ENCODE measurements at places on chromosomes 16 and 17. TPM values are rescaled to one million over a fixed set of nuclear protein-coding genes. Genes with fewer than 3 reads are reported as not detected.

GRCh38 chr17:16255481-16255921 lies 38.5 kb downstream of the PIGL start:
- no peak for DNase-seq

DNA sequence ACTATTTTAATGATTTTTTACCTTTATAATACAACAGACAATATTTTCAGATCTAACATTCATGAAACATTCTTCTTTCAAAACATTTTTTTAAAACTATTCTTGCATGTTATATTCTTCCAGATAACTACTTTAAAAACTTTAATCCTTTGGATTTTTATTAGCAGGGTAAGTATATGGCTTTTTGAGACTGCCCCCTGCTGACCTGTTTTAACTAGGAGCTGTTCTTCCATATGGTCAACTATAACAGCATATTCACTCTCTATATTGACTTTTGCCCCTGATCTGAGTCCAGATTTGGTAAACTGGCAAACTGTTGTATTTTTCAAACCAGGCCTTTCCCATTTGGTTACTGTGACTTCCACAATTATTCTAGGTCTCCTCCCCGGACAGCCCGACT lies 16.5 kb downstream of the ZNF18 start:
- no peak for DNase-seq

GRCh38 chr16:65120461-65120830 lies 1.4 kb downstream of the CDH11 start:
- DNase-seq: no peak

- no peak for DNase-seq
Observed at GRCh38 chr17:77698903-77699623, 259.4 kb upstream of the TNRC6C start.

GRCh38 chr17:39659279-39660010 lies 5.7 kb upstream of the TCAP start:
- peak; percentile 40 for DNase-seq

NDRG4 gene
- total RNA-seq: 87.1 TPM

- no peak for DNase-seq
Observed at GRCh38 chr17:79408251-79408650, 202.6 kb downstream of the RBFOX3 start.

- no peak for DNase-seq
Observed at GRCh38 chr17:8556074-8556473, 74.5 kb downstream of the MYH10 start.

ZPBP2 gene
- total RNA-seq: not detected

DNA sequence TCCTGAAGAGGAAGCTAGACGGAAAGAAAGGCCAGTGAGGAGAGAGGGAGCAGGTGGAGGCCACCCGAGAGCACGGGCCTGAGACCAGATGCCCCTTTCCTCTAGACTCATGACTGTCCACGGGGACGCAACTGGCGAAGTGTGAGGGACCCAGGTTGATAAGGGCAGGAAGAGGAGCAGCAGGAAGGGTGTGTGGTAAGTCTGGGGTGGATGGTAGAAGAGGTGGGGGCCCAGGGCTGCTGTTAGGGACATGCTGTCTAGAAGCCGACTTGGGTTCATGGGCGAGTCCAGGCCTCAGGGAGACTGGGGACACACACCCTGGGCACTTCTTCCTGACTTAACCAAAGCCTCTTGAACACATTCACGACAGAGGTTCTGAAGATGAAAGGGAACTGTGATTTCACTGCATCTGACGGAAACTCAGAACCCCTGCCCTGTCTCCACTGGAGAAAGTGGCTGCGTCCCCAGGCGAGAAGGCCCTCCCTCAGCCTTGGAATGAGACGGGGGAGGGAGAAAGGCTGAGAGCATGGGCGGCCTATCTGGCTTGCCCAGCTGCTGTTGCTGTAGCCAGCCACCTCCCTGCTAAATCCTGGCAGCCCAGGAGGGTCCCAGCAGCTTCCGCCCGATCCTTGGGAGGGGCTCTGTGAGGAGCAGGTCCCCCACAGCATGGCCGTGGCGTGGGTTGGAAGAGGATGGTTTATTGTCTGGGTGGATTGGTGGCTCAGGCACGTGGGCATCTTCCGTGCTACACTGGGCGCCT lies 6.0 kb downstream of the HIC1 start:
- no peak for DNase-seq

ARHGDIG gene
- 12.3 TPM for total RNA-seq

FGF11 gene
- total RNA-seq: 0.42 TPM

- DNase-seq: no peak
Observed at GRCh38 chr16:85491798-85492294, 121.3 kb upstream of the GSE1 start.

- DNase-seq: no peak
Observed at GRCh38 chr17:3415610-3416009, 4.4 kb downstream of the OR3A3 start.

NHERF2 gene
- total RNA-seq: 76.2 TPM

DPEP2NB gene
- total RNA-seq: not detected

GRCh38 chr17:73782641-73783381 lies 138.6 kb upstream of the SDK2 start:
- DNase-seq: no peak

DNA sequence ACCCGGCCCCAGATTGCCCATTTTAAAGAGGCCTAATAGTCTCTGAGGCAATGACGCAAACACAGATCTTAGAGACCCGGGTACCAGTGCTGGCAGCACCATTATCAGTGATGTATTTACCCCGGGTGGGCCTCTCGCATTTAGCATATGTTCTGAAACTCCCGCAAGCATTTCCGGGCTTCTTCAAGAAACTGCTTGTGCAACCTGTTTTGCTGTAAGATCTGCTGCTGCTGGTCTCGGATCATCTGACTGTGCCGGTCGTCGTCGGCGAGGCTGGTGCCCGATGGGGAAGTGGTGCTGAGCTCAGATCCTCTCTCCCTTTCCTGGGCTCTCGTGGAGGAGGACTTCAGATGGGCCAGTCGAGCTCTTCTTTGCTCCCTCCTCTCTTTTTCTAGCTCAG lies 12.5 kb downstream of the CEP295NL start:
- DNase-seq: no peak

DNA sequence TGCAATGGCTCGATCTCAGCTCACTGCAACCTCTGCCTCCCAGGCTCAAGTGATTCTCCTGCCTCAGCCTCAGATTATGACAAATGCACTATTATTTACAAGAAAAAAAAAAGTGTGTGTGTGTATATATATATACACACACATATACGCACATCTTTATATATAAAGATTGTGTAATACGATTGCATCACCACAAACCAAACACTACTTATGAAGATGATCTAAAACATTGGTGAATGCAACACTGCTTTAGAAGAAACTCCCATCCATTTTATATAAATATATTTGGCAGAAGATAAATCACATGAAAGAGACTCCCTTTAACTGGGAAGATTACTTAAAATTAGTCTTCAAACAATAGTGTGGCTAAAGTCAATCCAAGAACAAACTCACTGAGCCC lies 96.7 kb downstream of the SYCE1L start:
- DNase-seq: no peak

DNA sequence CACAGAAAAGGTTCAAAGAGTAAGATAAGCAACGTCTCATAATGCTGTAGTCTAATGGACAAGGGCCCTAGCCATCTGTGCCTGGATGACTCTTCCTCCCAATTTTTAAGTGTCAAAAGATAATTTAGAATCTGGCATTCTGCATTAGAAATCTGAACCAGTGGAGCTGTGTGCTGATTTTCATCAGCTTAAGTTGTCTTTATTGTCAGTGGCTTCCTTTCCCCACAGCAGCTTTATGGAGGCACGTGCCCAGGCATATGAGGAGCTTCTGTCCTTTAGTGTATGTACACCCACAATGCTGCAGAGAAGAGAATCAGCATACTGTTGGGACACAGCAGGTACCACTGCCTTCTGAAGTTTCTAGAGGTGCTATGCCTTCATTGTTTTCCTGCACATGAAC lies 37.9 kb downstream of the HEATR6 start:
- DNase-seq: no peak

GRCh38 chr17:5439446-5439764 lies 450 bp upstream of the C1QBP start:
- no peak for DNase-seq

ITGAD gene
- not detected for total RNA-seq

Data from pulmonary artery endothelial cell (primary cell).